ENCODE measurements at places on chromosomes 11 and 22.

DNA sequence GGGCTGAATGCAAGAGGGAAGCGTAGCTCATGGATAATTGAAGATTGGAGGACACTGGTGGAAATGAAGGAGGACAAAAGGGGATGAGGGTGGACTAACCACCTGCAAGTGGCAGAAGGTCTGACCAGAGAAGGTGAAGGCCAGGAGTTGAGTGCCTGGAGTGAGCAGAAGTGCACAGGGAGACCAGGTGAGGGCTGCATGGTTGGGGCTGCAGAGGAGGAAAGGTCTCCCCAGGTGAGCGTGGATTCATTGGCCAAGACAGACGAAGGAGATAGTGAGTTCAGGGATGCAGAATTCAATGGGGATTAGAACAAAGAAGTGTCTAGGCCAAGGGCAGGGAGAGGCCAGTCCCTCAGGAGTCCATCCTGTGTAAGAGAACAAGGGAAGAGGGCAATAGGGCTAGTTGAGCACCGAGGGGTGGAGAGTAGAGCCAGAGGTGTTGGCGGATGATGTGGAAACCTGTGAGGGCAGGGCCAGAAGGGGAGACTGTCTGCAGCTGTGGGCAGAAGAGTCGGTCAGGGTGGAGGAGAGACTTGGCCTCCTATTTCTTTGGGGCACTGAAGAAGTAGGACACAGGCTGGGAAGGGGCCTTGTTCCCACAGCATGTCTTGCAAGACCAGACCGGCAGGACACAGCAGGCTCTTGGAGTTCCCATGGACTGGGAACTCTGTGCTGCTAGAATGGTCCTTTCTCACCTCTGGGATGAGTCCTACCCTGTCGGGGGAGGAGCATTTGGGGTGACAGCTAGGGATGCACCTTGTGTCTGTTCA is 6.7 kb downstream of the TRIM29 start:
- no peak for DNase-seq

DNA sequence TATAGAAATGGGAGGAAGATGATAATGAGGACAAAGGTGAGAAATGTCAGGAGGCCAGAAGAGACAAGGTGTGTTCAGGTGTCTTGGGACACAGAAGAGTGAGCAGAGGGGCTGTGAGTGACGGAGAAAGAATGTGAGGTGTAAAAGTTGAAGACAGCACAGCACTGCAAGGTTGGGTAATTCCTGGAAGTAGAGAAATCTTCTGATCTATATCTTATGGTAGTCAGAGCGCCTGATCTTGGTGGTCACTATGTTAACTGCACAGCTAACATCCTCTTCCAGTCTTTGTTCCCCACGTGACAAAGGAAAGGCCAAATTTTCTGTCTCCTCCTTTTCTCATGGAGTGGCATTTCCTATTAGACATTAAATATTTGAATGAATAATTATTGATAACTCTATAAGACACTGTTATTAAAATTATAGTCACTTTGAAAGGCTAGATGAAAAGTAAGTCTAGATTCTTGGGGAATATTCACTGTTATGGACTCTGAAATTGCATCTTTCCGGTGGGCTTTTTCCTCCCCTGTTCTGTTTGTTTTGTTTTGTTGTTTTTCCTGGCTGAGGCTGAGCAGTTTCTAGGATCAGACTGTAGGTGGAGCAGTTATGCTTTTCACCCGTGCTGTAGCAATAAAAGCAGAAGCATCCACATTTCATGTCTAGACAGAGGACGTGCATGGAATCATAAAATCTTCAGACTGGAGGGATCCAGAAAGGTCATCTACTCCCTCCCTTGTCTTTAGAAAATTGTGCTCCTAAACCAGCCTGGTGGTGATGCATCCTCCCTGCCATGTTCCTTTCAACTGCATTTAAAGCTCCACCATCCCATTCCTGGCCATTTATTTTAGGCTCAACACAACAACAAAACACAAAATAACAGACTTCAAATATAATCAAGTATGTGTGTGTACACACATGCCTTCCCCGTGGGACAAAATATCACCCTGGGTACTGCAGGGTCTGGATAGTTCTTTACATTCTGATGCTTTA is 26.6 kb downstream of the SC5D start:
- no peak for DNase-seq

GRCh38 chr11:130247319-130247718 is 67.4 kb downstream of the ZBTB44 start:
- DNase-seq = no peak

DNA sequence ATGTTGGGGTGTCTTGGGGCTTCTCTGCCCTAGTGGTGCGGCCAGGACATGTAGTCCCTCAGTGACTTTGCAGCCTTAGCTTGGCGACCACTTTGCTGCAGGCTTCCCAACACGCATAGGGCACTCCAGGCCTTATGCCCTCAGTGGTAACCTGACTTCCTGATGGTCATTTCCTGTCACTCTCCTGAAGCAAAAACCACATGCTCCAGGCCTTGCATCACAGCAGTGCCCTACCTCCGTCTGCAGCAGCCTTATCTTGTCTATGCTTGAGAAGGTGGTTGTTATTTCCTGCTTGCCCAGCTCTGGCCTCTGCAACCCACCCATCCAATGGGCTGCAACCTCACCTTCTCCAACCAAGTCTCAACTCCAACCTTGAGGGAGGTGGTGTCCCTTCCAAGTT is 33.4 kb upstream of the PISD start:
- DNase-seq = no peak

DNA sequence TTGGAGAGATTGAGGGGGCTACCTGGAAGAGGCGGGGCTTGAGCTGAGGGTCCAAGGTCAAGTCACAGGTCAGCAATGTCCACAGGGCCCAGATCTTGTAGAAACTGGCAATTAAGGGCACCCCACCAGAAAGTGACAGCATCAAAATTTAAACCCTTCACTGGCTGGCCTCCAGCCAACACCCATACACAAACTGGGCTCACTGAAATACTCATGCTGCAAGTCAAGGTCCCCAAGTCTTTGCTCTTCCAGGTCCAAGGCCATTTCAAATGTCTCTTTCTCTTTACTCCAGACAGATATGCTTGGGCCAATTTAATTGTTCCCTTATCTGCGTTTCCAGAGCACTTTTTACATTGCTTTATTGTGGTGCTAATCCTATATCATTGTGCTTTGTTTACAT is 36.4 kb downstream of the LMO2 start:
- no peak for DNase-seq

DNA sequence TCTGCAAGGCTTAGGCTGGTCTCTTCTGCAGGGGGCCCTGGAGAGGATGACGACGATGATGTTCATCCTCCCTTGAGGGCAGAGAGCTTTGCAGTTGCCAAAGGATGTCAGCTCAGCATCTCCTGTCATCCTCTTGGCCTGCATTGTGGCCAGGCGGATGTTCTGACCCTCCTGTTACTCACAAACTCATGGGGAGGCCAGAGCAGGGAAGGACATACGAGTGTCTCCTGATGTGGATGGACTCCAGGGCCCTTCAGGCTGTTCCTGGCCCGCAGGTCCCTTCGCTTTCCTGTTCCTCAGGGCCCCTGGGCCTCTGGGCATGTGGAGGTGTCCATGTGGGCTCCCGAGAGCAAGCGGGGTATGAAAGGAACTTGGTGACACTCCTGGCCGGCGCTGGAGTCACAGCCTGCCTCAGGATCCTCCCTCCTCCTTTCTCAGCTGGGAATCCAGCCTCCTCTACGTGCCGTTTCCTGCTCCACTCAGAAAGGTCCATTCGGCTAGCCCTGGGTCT is 8.5 kb downstream of the ADORA2A start:
- no peak for DNase-seq

DNA sequence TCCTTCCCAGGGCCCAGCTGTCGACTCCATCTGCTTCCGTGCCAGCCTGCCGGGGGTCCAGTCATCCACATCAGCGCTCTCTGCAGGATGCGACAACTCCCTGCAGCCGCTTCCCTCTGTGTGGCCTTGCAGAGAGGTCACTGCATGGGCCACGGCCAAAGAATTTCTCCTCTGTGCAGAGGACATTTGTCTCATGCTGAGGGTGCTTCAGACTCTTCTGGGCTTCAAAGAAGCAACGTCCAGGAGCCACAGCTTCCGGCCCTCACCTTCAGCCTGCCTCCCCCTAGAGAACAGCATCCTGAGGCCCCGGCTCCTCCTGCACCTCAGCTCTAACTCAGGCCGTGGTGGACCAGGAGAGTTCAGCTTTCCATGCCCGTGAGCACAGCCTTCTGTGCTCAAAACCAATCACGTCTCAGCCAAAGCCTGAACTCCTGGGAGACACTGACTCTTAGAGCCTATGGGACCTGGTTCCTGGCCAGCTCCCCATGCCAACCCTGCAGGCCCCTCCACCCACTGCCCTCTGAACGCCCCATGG is 258.9 kb downstream of the BRD1 start:
- no peak for DNase-seq

GRCh38 chr22:38033522-38034277 is 23.5 kb upstream of the PICK1 start:
- no peak for DNase-seq

GRCh38 chr22:40202225-40202944 is 24.7 kb downstream of the TNRC6B start:
- DNase-seq = no peak

GRCh38 chr11:98564233-98564632 is 456.5 kb upstream of the CNTN5 start:
- no peak for DNase-seq

- no peak for DNase-seq
These were observed 3.9 kb upstream of the NUP50 start for GRCh38 chr22:45159652-45160462.

GRCh38 chr11:66228521-66228920 is 39.9 kb upstream of the RAB1B start:
- no peak for DNase-seq

DNA sequence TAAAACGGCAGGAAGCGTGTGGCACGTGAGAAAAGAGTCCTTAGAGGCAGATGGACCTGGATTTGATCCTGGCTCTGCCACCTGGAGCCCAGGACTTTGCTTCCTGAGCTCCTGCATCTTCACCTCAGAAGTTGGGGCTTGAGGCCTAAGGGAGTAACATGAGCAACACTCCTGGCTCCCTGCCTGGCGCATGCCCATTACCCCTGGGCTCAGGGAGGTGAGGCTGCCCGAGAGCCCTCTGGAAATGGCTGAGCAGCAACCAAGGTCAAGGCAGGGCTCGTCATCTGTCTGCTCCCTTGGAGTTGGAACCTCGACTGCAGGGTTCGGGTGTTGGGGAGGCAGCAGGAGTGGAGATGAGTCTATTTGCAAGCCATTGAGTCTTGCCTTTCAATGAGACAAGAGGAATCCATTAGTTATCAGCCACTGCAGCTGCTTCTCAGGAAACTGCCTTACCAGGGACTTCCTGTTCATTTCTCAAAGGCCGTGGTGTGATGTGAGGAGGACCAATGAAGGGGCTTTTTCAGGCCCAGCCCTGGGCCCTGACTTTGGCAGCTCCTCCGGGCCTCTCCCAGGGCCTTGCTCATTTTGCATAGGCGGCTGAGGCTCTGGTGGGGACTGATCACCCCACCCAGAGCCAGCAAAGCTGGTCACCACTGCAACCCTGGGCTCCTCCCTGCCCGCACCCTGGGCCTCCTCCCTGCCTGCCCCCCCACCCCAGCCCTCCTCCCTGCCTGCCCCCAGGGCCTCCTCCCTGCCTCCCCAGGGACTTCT is 6.4 kb downstream of the FADS2 start:
- no peak for DNase-seq

- DNase-seq = no peak
These were observed 2.0 kb downstream of the CFL1 start for GRCh38 chr11:65855927-65856363.

DNA sequence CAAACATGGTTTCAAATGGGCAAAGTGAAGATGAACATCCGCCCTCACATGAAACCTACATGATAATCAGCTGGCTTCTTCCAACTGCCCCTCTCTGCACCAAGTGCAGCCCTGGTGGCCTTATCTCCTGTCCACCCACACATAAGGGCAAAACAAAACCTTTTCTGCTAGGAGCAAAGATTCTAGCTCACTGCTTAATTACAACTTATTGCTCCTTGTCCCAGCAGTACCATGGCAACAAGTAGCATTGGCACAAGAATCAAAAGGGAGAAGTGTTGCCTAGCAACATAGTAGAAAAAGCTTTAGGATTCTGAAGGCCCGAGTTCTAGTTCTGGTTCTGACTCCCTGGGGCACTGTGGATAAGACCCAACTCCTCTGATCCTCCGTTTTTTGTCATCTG is 68.7 kb upstream of the BMAL1 start:
- no peak for DNase-seq

DNA sequence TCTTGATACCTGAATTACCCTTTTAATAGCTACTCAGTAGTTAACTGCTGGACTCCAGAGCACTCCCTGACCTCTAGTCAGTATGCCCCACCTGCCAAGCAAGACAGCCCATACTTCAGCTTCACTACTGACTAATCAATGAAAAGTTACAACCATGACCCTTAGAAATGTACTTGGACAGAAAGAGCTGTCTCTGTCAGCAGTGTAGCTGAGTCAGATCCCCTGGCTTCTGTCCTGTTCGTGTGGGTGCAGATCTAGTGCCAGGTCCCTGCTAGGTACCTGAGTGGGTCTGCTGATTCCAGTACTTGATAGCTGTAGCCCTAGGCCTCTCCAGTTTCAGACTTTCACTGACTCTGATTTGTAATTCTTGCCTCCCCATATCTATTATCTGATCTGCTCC is 265.8 kb upstream of the POU2AF2 start:
- no peak for DNase-seq

GRCh38 chr11:127412722-127413380 is 412.3 kb upstream of the KIRREL3 start:
- DNase-seq = no peak

DNA sequence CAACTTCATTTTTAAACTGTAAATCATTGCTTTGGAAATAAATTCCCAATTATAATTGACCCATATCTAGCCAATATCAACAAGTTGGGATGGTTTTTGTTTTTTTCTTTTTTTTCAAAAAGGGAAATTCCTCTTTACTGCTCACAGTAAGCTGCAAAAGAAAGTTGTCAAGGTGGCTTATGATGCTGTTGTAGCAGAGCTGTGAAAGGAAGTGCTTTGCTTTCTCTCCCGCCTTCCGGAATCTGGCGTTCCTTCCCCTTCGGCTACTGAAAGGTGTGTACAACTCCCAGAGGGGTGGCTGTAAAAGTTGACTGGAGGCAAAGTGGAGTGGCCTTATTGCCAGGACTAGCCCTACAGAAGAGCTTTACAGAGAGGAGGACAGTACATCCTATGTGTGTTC is 16.2 kb upstream of the ADSL start:
- no peak for DNase-seq

DNA sequence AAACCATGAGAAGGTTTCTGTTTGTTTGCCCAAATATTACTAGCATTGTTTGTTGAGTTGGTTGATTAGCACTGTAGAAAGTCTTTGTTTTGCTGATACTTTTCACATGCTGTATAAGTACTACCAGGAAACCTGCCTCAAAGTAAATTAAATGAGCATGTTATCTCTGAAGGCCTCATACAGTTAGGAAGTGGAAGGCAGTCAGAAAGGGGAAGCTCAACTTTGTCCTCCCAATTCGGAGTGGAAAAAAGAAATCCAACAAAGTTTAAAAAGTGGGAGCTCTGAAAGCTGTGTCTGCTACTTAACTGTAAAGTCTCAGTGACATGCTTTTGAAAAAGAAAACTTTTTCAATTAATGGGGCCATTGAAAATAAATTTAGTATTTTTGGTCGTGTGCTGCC is 188.3 kb upstream of the BLID start:
- no peak for DNase-seq

GRCh38 chr11:3803726-3804495 is 4.4 kb upstream of the PGAP2 start:
- DNase-seq = no peak

GRCh38 chr11:121225382-121225781 is 67.2 kb upstream of the SC5D start:
- DNase-seq = no peak

- no peak for DNase-seq
These were observed 86.6 kb downstream of the CLPB start for GRCh38 chr11:72347691-72348090.
